ENCODE measurements at places on chromosomes 3 and 15.

- no peak for DNase-seq
These were observed 94.0 kb downstream of the CORO2B start for GRCh38 chr15:68672781-68673205.

- no peak for DNase-seq
These were observed 56.0 kb downstream of the PDE8A start for GRCh38 chr15:85037641-85038040.

DNA sequence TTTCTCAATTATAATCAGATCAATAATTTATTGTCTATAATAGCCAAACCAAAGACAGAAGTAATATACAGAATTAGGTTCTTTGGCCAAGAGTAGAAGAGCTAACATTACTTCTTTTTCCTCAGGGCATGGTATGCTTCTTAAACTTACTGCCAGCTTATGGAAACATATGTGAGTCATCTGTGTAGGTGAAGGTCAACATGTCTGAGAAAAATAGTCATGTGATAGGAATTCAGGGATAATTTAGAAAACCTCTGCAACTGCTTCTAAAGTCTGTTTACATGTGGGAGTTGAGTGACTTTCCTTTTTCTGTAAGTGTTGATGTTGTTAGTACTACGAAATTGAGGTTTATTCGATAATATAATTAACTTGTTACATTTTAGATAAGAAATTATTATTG lies 19.2 kb upstream of the MAP6D1 start:
- no peak for DNase-seq

DNA sequence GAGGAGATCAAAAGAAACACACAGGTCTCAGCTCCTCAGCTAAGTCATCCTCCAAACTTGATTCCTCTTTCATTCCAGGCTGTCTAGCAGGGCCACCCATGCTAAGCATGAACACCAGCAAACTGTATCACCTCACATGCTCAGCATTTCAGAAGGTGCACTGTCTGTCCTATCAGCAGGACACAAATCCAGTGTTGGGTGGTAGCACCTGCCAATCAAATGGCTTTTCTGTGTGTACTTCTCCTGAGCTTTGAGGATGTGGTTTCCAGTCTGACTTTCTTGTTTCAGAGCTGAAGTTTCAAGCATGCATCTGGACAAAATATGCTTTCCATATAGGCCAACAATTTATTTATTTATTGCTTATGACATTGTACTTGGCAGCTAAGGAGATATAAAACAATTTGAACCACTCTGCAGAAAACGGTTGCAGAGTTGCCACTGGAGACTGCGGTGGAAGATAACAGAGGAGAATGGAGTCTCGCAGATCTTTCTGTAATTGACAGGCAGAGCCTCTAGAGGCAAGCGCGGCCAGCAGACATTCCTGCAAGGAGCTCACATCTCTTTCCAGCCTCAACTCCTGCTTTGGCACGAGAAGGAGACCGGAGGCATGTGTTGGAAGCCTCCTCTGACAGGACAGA lies 167.1 kb upstream of the WNT5A start:
- DNase-seq = no peak

GRCh38 chr3:112395181-112395895 lies 62.4 kb downstream of the CD200 start:
- no peak for DNase-seq

- DNase-seq = peak; percentile 25
These were observed 57.6 kb upstream of the SLC6A11 start for GRCh38 chr3:10758304-10759037.

GRCh38 chr3:165185707-165186327 lies 10.4 kb downstream of the SLITRK3 start:
- DNase-seq = peak; percentile 42

Measured in renal cortex interstitium (tissue), 15 donors.